ENCODE measurements at places on chromosomes 2 and 18. TPM values are rescaled to one million over a fixed set of nuclear protein-coding genes. Genes with fewer than 3 reads are reported as not detected.

Gene SERPINB3
- total RNA-seq: not detected

Gene PSMD1
- 112 TPM for total RNA-seq

Gene TWIST2
- total RNA-seq: 6.3 TPM

Gene EPC2
- total RNA-seq: 39.2 TPM

Gene POTEJ
- total RNA-seq: not detected

GRCh38 chr18:63155910-63156773 lies 163.4 kb downstream of the BCL2 start:
- no peak for DNase-seq

- DNase-seq: no peak
These were observed 143.0 kb upstream of the GATA6 start for GRCh38 chr18:22026362-22026761.

DNA sequence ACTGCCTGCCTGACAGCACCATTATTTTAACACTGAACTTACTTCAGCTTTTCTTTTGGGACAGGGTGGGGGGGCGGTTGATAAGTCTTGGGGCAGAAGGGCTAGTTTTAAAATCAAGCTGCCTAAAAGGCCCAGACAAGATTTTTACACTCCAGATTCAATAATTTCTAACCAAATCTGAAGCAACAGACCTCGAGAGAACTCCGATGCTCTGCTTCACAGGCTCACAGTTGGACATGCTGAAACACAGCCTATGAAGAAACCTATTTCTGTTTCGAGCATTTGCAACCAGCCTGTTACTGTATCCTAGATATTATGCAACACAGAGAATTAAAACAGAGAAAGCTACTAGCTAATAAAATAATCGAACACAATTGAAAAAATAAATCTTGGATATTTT lies 1.3 kb upstream of the MYT1L start:
- DNase-seq: no peak

DNA sequence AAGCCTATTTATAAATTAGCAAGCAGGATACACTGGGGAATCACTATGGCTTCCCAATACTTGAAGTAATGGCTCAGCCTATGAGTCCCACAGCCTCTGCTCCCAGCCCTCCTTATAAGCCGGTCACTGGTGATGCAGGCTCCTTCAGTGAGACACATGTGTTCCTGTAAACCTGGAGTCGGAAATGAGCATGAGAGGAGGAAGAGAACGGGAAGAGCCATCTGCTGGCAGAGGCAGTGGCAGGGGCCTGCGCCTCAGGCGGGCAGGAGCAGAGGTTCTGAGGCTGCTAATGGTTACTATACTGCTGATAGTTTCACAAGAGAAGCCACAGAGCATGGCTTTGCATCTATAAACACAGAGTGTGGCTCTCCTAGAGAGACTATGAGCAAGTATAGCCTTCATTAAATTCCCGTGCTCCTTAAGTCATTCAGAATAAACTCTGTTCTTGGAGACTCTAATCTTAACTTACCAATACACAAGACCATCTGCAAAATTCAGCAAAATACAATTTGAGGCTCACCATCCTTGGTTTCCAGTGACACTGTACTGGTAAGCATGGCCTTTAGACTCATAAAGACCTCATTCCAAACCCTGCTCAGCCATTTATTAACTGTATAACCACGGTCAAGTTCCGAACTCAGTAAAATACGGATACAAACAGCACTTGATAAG lies 63.3 kb downstream of the FBXO15 start:
- no peak for DNase-seq

DNA sequence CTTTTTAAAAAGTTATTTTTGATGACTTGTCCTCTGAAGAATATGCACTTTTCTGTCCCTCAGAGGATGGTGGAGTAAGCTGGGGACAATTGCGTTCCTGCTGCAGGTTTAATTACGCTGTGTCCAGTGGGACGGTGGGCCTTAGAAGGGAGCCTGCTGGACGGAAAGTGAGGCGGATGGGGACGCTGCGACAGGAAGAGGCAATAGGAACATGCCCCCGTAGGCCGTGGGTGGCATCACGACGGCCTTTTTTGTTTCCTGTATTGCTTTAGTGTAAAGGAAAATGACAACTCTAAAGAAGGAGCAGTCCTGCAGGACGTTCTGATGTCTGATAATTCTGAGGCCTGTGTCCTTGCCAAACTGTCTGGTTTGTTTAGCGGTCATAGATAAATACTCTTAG lies 121.6 kb downstream of the NFATC1 start:
- DNase-seq: peak; percentile 68

DNA sequence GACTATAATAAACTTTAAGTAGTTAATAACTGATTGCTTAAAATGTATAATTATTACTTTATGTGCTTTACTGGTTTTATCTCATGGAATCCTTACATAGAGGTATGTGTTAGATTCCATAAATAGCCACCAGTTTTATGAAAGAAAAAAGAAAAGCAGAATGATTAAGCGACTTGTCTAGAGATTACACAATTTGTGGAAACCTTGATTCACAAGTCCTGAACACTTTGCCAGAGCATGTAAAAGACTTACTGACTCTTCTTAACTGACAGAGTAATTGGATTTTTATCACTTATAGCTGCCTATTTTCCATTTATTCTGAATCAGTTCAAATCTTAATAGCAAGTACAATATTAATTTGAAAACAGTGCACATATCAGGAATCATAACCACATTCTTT lies 448.7 kb upstream of the NETO1 start:
- DNase-seq: no peak
